ENCODE measurements at places on chromosomes 7 and 10.

GRCh38 chr7:151732834-151733592, 143.9 kb downstream of the PRKAG2 start:
- no peak for DNase-seq

GRCh38 chr7:78267141-78267540, 468.6 kb downstream of the PHTF2 start:
- no peak for DNase-seq

DNA sequence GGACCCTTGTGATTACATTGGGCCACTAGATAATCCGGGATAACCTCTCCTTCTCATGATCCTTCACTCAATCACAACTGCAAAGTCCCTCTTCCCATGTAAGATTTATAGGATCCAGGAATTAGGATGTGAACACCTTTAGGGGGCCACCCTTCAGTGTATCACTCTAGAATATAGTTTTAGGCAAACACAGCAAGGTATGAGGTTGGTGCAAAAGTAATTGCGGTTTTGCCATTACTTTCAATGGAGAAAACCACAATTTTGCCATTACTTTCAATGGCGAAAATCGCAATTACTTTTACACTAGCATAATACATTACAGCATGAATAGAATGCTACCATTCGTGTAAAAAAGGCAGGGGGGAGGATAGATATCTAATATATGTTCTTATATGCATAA, 104.0 kb downstream of the BAMBI start:
- DNase-seq = no peak

GRCh38 chr7:7208520-7208919, 26.2 kb downstream of the C1GALT1 start:
- no peak for DNase-seq

DNA sequence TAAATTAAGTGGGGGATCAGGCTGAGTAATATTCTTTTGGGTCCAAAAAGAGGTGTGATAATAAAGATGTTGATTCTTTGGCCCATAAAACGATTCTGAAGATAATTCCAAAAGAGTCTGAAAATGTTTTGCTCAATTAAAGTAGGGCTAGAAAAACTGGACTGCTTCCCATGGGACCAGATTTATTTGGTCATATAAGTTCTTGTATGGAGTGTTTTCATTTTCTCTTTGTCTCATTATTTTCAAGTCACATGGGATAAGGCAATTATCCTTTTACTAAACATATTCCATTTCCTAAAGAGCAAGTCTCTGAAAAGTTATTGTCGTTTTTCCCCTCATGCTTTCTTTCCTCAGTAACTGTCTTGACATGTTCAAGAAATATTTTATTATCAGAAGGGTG, 41.5 kb downstream of the CDK6 start:
- no peak for DNase-seq

DNA sequence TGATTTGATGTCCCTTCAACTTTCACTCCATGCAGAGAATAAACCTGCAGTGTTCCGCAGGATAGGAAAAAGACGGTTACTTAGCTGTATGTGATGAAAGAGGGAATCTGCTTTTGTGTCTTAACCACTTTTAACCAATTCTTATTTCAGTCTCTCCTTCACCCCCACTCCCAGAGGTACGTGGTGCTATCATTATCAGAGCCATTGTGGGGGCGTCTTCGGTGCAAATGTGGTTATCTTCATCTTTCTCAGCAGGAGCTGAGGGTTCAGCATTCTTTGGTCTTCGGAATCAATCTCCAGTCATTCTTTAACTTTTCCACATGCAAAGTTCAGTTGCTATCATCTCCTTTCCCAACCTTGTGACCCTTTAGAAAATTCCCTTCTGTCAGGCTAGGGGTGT, 219.9 kb upstream of the LYZL1 start:
- no peak for DNase-seq

DNA sequence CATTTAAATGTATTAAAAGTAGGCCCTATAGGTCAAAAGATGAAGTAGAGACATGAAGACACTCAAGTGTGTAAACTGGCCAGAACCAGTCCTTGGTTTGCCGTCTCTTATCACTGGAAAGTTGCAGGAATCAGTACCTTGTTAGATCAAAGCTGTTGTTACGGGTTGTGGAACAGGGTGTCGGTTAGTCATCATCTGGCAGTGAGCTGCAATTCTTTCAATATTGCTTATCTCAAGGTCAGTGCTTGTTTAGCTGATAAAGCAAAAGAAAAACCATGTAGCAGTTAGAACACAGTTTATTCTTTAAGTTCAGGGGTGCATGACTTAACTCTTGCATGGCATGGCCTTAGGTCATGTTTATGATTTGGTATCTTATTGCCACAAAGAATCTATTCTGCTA, 10.0 kb upstream of the SLC13A1 start:
- DNase-seq = no peak

GRCh38 chr10:8378198-8378983, 323.9 kb downstream of the GATA3 start:
- no peak for DNase-seq
